ENCODE measurements at places on chromosomes 5 and 9.

- DNase-seq: no peak
Measured at GRCh38 chr5:14254686-14255085, 111.5 kb downstream of the TRIO start.

GRCh38 chr9:129458663-129459546, 162.0 kb downstream of the C9orf50 start:
- DNase-seq: no peak

- DNase-seq: no peak
Measured at GRCh38 chr5:93164690-93165089, 416.3 kb downstream of the NR2F1-AS1 start.

DNA sequence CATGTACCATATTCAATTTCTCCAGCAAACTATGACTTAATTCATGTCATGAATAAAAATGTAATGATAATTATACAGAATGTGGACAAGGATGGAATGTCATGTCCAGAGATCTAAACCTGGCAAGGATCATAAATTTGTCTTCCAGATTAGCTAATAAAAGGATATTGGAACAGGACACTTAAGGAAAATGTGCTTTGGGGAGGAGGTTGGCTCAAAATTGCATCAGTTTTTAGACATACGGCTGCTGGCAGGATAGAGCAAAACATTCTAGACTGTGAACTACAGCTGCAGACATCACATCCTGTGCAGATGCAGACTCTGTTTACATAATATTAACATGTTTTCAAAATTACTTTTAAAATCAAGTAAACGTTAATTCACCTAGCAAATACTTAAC, 248.4 kb downstream of the TLR4 start:
- DNase-seq: no peak

DNA sequence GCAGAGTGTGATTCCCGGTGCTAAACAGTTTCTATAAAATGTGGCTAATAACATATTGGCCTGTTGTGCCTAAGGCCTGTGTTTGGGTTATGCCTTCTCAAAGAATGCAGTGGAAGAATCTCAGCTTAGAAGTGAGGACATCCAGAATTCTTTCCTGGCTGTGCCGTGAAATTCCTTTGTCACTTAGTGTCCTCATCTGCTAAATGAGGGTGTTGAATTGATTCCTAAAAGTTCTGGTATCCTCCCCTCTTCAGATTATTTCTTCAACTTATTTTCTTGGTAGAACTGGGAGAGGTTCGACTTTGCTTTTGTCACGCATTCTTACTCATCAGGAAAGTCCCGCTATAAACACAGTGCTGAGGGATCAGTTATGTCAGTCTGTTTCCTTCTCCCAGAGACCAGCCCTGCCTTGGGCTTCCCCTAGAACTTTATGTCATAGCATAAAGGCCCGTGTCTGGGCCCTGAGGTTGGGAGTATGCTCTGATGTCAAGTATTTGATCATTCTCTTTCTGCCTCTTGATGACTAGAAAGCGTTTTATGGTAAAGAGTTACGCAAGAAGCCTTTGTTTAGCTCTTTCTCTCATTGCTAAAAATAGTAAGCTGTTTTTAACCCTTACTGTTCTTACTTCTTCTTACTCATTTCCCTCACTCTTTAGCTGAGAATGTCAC, 29.5 kb downstream of the MTAP start:
- DNase-seq: no peak

DNA sequence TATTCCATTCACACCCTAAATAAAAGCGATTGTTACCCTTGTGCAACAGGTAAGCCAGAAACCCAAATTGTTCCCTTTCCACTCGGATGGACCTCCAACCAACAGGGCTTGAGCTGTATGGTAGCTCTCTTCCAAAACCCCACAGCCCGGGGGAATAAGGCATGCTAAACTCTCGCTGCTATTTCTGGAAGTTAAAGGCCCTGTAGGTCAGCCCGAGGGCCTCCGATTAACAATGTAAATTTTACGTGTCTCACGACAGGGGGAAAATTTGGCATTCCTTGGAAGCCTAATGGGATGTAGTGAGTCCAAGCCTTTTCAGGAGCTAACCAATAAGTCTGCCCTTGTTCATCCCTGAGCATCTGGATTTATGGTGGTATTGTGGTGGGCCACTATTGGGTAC, 26.0 kb downstream of the CNOT8 start:
- DNase-seq: no peak

DNA sequence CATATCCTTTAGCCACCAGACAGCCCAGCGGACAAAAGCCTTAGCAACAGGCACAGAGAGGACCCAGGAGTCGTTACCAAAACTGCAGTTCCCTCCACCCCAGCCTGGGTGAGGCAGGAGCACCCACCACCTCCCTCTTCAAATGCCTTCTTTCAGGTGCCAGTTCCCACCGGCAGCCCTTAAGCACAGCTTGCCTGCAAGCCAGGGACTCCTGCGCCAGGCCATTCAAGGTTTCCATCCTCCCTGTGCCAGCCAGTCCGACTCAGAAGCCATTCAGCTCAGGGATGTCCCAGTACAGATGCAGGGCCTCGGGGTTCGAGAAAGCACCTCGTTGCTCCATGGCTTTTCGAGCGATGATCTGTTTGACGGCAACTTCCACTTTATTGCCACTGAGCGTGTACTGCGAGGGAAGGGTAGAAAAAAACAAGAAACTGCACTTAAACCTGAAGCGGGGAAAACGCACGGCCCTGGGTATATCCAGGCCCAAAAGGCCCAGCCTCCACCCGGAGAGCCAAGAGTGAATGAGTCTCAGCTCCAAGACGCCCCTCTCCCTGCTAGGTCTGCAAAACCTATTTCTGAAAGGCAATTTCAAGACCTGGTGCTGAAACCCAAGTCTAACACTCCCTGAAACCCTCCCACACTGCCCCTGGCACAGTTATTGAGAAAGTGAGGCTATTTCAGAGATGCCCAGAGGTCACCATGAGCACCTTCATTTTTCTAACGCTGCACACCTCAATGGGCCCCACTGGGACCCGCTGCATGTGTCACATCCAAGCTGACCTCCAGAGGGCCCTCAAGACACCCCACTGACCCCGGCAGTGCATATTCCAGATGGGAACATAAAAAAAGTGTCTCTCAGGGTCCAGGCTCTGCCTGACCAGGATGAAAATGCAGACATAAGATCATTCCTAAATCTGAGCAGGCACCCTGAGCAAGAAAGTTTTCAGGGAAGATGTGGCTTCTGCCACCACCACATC, 36.8 kb upstream of the ZNF354A start:
- no peak for DNase-seq

- DNase-seq: no peak
Measured at GRCh38 chr9:88339317-88339716, 48.9 kb upstream of the SPIN1 start.

- DNase-seq: peak; percentile 10
Measured at GRCh38 chr5:34521628-34522290, 134.4 kb upstream of the RAI14 start.

GRCh38 chr5:180115326-180116076, 43.9 kb upstream of the RNF130 start:
- no peak for DNase-seq

DNA sequence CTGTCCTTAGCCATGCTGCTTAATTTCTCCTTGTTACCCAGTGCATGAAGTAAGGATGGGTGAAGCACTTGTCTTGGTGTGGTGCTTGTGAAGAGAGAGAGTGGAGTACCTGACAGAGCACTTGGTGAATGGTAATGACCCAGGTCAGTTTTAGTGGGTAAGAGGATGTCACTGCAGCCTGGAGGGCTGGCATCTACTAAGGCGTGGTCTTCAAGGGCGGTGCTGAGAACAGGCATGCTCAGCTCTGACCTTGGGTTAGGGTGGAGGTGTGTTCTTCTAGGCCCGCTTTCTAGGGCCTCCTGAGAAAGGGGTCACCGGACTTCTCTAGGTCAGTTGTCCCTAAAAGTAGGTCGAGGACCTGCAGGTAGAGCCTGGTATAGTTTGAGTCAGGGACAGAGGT, 25.7 kb downstream of the SH3GL2 start:
- no peak for DNase-seq

DNA sequence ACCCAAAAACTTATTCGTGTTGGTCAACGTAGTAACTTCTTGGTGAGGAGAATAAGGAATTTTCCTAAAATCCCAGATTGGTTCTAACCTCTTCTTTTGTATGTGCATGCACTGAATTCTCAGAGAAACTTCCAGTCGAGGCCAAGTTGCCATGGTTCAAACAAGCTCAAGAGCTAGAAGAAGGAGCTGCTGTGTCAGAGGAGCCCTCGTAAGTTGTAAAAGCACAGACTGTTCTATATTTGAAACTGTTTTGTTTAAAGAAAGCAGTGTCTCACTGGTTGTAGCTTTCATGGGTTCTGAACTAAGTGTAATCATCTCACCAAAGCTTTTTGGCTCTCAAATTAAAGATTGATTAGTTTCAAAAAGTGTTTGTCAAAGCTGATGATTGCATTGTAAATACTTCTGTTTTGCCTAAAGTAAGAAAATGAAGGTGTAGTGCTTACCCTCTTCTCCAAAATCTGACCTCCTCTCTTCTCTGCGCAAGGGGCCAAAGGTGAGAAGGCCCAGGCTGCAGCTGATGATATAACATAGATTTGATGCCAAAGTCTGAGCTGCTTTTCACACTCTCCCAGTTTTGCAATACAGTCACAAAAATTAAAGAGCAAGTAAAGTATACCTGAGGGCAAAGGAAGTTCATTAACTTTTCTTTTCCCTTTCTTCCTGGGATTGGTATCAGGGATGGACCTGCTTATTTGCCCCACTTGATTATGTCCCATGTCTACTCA, 210.8 kb downstream of the ADAMTSL1 start:
- no peak for DNase-seq

DNA sequence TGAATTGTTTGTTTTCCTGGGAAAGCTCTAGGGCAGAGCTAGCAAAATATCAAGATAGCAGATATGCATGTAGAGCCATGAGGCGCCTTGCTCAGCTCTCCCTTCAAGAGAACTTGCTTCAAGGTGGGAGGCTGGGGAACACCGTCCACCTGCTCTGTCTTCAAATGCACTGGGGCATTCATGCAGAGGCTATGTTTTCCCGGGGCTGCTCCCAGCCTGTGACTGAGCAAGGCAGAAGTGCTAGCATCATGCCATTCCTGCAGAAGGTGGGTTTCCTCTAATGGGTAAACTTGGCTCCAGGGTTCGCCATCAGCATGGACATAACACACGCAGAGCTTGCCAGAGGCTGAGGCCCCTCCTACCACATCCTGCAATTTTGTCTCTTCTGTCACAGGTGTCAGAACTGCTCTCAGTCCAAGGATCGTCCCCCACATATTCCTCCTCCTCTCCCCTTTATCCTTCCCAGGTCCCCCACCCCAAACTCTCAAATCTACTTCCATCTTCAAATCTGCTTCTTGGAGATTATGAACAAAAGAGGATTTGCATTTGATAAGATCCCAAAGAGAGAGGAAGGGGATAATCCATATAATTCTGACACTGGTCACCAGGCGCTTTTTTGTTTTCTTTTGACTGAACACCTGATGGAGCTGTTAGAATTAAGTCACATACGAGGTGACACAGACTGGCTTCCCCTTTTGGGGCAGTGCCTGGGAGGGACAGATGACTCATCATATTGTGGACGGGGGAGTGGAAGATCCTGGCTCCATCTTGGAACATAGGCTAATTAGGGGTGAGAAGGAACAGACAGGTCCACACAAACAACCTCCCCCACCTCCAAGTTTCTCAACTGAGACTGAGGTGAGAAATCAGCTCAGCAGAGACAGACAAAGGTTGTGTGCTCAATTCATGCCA, 85.0 kb upstream of the TAF11L2 start:
- DNase-seq: no peak

DNA sequence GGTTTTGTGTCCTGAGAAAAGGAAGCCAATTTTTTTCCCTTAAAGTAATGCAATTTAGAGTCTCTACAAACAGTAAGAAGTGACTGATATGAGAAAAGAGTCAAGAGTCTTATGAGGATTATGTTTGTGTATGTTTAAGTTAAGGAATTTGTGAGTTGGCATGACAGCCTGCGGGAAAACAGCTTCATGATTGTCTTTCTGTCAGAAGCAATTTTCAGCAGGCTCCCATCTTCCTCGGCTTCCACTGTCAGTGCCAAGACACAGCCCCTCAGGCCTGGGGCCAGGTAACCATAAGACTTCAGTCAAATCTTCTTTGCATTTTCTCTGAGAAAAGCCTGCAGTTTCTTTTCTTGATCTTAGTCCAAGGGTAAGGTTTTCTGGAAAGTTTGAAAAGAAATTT, 17.0 kb upstream of the SELENOP start:
- DNase-seq: no peak

DNA sequence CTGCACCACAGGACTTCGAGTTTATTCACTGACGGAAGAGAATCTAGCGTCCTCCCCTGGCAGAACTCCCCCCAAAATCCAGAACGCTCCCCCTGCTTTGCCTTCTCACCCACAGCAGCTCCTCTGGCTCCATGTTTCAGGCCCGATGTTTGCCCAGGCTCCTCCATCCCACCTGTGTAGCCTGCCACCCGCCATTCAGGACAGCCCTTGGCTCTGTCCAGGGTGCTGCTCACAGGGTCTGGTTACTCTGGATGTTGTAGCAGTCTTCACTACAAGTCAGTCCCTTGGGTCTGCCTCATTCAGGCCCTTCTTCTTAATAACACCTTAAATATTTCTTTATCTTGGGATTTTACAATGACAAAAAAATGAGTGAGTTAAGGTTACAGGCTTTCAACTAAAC, 41.3 kb upstream of the SV2C start:
- DNase-seq: peak; percentile 26

- DNase-seq: no peak
Measured at GRCh38 chr9:115063058-115063845, 54.7 kb downstream of the TNC start.

DNA sequence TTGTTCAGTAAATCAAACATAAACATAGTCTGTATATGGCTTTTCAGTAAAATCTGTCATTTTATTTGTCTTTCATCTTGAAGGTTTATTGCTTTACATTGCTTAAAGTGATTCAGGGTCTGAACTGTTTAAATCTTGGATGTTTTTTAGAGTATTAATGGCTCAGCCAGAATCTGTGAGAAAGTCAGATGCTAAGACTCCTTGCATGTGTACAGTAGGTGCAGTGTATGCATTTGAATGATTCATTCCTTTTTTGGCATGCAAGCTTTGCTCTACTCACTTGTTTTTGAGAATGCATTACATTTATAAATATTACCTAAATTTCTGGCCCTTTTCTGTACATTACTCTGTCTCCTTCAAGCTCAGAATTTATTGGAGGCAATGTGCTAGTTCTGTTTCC, 271.0 kb upstream of the RIOK2 start:
- no peak for DNase-seq

DNA sequence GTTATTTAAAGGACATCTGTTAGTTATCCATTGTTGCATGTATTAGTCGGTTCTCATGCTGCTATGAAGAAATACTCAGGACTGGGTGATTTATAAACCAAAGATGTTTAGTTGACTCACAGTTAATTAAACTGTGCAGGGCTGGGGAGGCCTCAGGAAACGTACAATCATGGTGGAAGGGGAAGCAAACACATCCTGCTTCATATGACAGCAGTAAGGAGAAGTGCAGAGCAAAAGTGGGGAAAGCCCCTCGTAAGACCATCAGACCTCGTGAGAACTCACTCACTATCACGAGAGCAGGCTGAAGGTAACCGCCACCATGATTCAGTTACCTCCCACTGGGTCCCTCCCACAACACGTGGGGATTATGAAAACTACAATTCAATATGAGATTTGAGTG, 2064.1 kb downstream of the MAT2B start:
- no peak for DNase-seq

- DNase-seq: no peak
Measured at GRCh38 chr9:17185481-17186029, 50.7 kb downstream of the CNTLN start.

GRCh38 chr9:5976674-5977397, 38.6 kb downstream of the RANBP6 start:
- peak; percentile 21 for DNase-seq
